Breast epithelium (tissue), 4 donors: ENCODE measurements at places on chromosomes 3 and 15. TPM values are rescaled to one million over a fixed set of nuclear protein-coding genes. Genes with fewer than 3 reads are reported as not detected.

- no peak for DNase-seq
These were observed 806 bp upstream of the CERS3 start for GRCh38 chr15:100529556-100529955.

DNA sequence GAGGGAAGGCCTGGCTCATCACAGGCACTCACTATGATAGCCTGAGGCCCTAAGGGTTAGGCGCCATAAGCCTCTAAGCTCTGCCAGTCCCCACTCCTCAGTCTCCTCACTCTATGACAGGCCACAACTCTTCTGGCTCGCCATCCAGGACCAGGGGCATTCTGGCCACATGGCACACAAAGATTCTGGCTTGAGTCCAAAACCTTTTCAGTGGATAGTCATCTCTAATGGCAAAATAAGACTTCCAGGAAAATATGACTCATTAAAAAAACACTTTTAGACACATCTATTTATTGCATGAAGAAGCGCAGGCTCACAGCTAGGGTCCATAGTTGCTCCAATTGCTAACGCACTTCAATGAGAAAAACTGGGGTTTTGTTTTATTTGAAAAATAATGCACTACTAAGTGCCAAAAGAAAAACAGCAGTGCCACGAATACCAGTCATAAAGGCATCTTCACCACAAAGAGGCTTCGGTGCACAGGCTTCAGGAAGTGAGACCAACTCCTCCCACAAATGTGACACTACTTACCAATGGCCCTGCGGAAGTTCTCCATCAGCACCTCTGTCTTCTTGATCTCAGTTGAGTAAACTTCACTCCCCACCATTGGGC, 11.1 kb downstream of the RUVBL1 start:
- DNase-seq, result no peak

DNA sequence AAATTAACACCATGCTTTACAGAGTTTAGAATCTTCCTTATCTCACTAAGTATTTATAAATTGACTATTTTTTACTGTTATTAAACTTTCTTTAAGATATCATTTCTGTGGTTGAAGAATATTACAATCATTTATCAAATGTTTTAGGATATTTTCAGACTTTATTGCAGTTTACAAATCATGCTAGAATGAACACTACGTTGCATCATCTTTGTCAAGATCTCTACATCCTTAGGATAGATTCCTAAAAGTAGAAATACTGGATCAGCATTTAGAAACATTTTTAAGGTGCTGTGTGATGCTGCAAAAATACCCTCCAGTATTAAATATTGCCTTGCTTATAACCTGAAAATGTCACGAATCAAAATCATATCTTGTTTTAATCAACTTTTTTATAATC, 2.5 kb upstream of the PLD1 start:
- DNase-seq, result no peak

- no peak for DNase-seq
These were observed 40.4 kb downstream of the KIF15 start for GRCh38 chr3:44802011-44802410.

- no peak for DNase-seq
These were observed 310.4 kb downstream of the PLCL2 start for GRCh38 chr3:17195192-17195611.

Gene ANKUB1
- not detected for total RNA-seq

Gene PP2D1
- not detected for total RNA-seq

GRCh38 chr3:129291236-129291886, 12.7 kb downstream of the HMCES start:
- no peak for DNase-seq
